Stimulated activated CD8-positive, alpha-beta memory T cell treated with anti-CD3 and anti-CD28 coated beads, Interleukin-15, amount 100 ng/mL, for 4 hours (primary cell): ENCODE measurements at places on chromosomes 2 and 18.
A peak's percentile ranks its signal among the peaks of the same experiment; 100 is the strongest.

GRCh38 chr2:144449028-144449406 is 70.9 kb downstream of the ZEB2 start:
- no peak for DNase-seq

GRCh38 chr2:82233806-82234205 is 1929.3 kb upstream of the LRRTM1 start:
- DNase-seq, result no peak

DNA sequence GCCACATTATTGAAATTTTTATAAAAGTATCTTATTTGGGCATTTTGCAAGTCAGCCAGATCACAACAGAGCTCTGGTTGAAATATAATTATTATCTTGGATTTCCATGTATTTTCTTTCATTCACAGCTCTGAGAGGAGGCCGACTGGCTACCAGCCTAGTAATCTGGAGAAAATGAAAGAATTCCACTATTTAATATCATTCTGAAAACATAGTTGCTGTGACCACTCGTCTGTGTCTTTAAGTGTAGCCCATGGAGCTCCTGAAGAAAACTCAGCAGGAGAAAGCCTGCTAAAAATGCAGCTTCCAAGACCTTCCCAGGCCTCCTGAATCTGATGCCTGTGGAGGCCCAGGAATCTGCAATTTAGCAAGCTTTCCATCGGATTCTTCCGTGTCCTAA is 114.7 kb downstream of the SH3BP4 start:
- DNase-seq, result no peak

DNA sequence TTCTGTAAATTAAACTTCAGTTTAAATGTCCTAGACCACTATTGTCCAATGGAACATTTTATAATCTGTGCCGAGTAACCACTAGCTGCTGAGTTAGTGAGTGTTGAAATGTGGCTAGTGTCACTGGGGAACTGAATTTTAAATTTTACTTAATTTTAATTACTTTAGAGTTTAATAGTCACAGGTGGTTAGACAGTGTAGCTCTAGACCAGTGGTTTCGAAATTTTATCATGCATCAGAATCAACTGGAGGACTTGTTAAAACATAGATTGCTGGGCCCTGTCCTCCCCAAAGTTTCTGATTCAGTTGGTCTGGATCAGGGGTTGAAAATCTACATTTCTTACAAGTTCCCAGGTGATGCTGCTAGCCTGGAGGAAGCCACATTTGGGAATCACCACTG is 110.4 kb downstream of the FMNL2 start:
- no peak for DNase-seq

- no peak for DNase-seq
Observed at GRCh38 chr18:741931-742512, 29.6 kb upstream of the ENOSF1 start.

DNA sequence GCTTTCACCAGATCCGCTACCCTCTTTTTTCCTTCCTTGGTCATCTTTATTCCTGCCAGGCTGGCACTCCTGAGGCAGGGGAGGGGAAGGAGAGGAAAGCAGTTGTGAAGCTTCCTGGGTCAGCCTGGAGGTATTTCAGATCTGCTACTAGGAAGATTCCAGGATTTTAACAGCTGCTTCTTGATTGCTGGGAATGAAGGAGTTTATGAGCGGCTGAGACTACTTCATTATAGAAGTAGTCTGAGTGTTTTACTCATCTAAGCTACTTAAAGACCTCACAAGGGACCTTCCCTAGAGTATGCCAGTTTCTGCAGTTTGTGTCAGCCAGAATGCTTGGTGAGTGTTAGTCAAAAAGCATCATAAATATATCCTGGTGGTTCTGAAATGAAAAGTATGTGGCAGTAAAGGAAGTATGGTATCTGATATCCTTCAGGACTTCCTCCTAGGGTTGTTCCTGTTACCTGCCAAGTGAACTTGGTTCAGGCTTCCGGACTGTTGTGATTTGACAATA is 1.9 kb downstream of the TANC1 start:
- DNase-seq, result no peak

GRCh38 chr18:79971211-79971952 is 6.9 kb downstream of the HSBP1L1 start:
- DNase-seq, result no peak

DNA sequence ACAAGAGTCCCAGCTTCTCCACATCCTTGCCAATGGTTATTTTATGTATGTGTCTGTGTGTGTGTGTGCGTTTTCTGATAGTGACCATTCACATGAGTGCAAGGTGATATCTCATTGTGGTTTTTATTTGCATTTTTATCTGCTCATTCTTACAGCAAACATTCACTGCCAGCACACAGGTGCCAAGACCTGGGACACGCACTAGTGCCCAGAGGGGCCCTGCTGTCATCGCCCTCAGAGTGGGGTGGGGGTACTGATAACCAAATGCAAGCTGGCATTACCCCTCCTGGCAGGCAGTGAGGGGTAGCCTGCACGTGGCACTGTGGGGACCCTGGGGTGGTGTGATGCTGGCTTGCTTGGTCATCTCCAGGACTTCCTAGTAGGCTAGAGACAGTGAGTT is 285.4 kb downstream of the LPIN1 start:
- DNase-seq, result no peak

GRCh38 chr2:28661589-28662001 is 90.0 kb upstream of the PPP1CB start:
- no peak for DNase-seq

DNA sequence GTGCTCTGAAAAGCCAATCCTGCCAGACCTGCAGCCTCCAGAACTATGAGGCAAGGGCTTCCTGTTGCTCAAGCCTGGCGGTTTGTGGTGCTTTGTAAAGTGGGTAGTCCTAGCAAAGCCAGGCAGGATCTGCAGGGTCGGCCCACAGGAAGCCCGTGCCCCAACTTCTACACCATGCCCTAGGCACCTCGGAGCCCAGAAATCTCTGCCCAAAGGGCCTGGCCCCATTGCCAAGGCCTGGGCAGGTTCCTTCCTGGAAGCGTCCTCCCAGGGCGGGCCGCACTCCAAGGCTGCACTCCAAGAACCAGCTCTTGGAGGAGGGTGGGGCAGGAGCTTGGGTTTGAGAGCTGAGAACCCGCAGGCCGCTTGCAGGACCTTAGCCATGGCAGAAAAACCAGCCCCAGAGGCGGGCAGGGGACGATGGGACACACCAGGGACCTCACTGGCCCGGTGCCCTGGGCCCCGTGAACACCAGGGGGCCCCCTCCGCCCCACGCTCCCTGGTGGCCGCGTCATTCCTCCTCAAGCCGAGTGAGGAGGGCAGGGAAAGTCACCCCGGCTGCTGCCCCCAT is 37.2 kb upstream of the ID2 start:
- no peak for DNase-seq

GRCh38 chr2:37705191-37705590 is 33.7 kb upstream of the CDC42EP3 start:
- no peak for DNase-seq

GRCh38 chr18:62518460-62519375 is 4.1 kb upstream of the ZCCHC2 start:
- DNase-seq, result no peak

- DNase-seq, result no peak
Observed at GRCh38 chr18:52636536-52636935, 296.5 kb downstream of the DCC start.

GRCh38 chr2:9206991-9207640 is 504 bp downstream of the ASAP2 start:
- no peak for DNase-seq

DNA sequence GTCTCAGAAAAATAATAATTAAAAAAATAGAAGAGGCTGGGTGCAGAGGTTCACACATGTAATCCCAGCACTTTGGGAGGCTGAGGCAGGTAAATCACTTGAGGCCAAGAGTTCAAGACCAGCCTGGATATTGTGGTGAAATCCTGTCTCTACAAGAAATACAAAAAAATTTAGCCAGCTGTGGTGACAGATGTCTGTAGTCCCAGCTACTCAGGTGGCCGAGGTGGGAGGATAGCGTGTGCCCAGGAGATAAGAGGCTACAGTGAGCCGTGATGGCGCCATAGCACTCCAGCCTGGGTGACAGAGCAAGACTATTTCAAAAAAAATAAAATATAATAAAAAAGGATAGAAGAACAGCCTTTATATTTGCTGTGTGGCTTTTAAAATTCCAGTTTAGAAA is 35.9 kb downstream of the SMC6 start:
- no peak for DNase-seq

DNA sequence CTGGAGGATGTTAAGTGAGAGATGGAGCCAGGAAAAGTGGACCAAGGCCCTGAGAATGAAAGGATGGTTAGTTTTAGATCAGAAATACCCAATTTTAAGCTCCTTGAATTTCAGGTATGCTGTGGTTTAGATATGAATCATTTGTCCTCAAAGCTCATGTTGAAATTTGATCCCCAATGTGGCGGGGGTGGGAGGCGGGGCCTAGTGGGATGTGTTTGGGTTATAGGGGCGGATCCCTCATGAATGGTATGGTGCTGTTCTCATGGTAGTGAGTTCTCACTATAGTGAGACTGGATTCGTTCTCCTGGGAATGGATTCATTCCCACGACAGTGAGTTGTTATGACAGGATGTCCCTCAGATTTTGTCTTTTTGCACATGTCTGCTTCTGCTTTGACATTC is 11.4 kb downstream of the MYO5B start:
- no peak for DNase-seq

GRCh38 chr2:199716807-199717586 is 134.0 kb downstream of the FTCDNL1 start:
- DNase-seq, result no peak

- DNase-seq, result no peak
Observed at GRCh38 chr18:44238454-44238853, 442.2 kb upstream of the SETBP1 start.

- no peak for DNase-seq
Observed at GRCh38 chr2:154132827-154133226, 261.1 kb downstream of the GALNT13 start.

DNA sequence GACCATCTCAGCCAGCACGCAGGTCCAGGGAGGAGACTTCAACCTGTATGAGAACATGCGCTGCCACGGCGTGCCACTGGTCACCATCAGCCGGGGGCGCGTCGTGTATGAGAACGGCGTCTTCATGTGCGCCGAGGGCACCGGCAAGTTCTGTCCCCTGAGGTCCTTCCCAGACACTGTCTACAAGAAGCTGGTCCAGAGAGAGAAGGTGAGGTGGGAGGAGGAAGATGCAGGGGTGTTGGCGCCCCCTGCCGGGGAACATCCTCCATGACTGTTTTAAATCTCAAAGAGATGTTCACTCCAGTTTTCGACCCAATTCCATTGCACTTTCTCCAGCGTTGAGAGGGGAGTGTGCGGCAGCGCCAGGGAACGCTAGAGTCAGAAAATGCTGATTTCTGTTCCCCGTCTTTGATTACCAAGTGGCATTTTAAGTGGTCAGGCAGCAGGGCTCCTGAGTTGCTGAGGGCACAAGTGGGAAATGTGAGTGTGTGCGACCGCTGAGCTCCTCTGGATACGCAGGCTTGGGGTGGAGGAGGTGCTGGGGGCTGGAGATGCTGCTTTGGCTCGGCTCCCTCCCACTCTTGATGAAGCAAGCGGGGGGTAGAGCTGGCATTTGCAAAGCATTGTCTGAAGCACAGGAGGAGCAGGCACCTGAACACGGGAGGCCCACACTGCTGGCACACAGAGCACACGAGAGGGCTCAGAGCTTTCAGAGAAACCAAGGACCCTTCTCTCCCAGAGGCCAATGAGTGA is 27.7 kb upstream of the MAPRE3 start:
- peak; percentile 19 for DNase-seq

GRCh38 chr2:232342635-232343565 is 35.7 kb upstream of the ALPP start:
- DNase-seq, result no peak

GRCh38 chr2:72083751-72084583 is 63.7 kb downstream of the CYP26B1 start:
- no peak for DNase-seq

DNA sequence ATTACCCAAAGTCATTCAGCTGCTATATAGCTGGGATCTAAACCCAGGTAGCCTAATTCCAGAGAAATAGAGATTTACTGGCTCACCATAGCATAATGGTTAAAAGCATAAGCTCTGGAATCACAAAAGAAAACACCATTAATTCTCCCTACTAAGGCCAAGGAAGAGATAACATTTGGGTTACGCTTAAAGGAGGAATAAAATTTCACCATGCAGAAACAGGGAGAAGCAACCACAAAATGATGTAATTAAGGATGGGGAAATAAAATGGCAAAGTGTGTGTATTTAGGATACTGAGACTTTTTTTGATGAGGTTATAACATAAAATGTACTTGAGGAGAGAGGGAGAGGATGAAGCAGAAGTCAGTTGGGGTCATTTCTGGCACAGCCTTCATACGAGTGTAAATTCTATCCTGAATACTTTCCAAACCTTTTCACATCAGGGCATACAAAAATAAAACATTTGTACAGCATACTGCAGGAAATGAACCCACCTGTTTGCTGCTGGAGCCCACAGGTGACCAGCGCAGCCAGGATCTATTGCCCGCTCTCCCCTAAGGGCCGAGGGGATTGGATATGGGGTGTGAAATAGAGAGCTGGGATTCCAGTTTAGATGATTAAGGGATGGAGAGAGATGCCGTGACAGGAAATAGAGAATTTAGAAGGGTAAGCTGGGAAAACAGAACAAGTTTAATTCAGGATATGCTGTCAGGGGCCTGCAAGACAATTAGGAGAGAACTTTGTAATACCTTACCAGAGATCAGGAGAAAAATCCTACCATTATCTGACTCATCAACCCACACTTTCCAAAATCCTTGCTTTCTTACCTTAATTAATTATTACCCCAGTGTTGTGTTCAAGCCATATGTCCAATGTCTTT is 43.8 kb upstream of the SERTAD2 start:
- DNase-seq, result no peak

- no peak for DNase-seq
Observed at GRCh38 chr2:236171680-236172254, 3.6 kb upstream of the GBX2 start.

DNA sequence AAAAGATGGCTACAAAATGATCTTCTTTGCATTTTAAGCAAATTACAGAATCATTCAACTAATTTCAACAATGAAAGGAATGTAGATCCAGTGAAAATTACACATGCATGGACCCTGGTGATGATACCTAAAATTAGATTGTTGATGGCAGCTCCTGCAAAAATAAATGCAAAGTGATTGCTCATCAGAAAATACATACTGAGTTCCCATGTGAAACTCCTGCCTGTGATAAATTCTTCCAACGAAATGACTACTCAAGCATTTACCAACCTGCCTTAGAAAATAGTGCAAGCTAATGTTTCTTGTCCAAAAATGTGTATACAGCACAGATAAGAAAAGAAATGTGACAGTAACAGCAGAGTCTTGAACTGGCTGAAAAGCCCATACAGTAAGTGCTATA is 300.0 kb upstream of the REV1 start:
- DNase-seq, result no peak

DNA sequence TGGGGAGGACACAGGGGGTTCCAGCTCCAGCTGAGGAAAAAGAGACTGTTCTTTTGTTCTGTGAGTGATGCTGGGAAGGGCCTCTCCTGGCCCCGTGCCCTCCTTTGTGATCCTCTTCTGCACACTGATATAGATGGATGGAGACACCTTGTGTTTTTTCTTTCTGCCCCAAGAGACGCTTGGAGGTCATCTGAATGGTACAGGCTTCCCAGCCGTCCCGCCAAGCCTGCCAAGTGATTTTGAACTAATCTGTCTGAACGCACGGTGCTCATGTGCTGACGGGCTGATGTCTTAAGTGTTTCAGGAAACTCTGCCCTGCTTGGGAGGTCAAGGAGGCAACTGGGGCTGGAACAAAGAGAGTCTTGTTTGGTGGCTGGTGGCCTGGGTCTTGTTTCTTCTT is 57.5 kb downstream of the KIF5C start:
- no peak for DNase-seq
